ENCODE measurements at places on chromosomes 5 and 9.
A peak's percentile ranks its signal among the peaks of the same experiment; 100 is the strongest.

DNA sequence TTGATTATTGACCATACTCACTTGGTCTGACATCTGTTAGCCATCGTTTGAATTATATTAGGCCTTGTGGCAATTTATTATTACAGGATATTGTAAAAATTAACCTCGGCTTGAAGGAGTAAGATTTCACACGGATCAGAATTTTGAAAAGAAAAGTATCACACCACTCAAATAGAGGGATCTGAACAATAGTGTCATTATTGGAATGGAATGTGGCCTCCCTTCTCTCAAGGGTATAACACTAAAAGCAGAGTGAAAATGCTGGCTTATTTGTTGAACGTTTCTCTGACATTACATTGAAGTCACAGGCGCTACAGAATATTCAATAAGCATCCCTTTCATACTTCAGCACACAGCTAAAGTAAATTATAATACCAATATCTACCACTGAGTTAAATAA lies 509.3 kb downstream of the CTNND2 start:
- DNase-seq = no peak

DNA sequence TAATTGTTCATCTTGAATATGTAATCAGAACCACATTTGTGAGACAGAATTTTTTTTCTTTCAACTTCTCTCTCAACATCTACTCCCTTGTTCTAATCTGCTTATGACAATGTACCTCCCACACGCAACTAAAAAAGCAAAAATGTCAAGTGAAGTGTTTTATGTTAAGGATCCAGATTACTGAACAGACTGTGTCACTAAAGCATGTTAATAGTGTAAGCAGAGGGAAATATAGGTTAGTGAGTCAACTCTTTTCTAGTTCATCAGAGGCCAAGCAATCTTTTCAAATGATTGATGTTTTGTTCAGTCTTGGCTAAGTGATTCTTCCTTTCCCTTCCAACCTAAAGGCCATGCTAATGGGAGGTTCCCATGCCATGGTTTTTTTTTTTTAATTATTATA lies 34.7 kb upstream of the IDNK start:
- no peak for DNase-seq

DNA sequence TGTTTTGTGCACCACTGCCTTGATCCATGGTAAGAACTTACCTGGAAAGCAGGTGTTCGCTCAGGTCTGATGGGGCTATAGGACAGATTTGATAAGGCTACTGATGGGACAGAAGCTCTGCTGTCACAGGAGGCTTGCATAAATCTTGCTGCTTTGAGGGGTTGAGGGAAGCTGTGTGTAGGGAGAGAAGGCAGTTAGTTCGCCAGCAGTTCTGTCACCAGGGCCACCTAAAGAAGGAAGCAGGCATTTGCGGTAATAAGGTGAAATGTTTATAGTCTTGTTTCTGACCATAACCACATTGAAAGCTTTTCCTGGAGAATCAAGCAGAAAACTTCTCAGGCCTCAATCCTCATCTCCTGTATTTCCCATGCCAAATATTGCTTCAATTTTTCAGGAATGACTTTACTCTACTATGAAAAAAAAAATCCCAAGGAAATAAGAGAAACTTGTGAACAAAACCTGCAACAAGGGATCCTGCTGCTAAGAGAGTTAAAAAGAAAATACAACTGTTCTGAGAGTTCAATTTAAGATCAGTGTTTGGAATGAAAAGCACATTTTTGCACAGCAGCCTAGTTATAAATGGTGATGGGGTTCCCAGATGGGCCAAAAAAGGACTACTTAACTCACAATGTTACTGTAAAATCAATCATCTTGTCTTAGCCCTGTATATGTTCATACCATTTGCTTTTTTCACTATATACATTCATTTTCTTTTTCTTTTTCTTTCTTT lies 122.0 kb upstream of the RANBP3L start:
- no peak for DNase-seq

DNA sequence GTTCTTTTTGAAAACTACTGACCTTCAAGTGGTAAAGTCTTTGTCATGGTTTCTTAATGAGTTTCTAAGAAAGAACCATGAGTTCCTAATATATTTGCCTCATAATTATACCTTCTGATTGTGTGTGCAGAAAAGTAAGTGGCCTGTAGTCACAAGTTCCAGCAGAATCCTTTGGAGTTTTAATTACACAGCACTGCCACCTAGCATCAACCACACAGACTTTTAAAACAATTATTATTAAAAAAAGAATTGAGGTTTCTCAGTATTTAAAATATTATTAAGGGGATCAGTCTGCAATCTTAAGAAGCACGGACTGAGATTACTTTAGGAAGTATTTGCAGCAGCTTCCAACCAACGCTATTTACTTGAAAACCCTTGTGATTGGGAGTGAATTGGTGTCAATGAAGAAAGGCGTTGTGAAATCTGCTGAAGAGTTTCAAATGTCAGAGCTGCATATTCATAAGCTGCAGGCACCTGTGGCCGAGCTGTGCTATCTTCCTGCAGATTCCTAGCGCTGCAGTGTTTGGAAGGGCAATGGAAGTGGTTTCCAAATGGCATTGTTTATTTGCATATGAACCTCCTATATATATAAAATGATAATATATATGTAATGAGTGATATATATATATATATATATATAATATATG lies 1074.2 kb upstream of the WWC1 start:
- no peak for DNase-seq

DNA sequence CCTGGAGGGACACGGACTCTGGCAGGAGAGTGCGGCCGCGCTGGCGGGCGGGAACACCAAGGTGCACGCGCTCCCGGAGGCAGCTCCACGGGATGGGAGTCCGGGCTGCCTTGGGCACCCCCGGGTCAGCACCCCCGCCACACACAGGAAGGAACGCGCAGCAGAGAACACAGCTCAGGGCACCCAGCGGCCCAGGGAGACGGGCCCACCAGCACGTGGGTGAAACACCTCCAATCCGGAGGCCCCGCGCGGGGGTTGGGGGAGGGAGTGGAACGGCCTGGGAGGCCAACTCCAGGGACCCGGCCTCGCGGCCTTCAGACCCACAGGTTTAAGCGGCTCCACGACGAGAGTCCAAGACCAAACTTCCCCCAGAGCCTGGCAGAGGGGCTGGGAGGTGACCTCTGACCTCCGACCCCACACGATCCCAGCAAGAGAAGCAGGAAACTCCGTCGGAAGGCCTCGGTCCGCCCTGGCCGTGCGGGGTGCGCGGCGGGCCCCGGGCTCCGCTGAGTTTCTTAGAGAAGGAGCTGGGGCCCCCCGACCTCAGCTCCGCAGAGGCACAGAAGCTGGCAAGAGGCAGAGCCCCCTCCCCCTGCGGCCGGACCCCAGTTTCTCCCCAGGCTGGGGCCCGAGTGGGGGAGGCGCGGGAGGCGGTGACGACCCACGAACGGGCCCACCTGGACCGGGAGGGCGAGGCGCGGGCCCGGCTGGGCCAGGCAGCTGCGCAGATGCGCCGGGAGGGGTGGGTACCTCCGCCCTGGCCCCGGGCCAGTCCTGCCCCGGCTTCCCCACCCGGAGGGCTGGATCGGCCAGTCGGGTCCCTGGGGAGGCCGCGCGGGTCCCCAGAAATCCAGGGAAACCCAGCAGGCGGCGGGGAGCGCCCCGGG lies 851 bp downstream of the NACC2 start:
- DNase-seq = no peak

DNA sequence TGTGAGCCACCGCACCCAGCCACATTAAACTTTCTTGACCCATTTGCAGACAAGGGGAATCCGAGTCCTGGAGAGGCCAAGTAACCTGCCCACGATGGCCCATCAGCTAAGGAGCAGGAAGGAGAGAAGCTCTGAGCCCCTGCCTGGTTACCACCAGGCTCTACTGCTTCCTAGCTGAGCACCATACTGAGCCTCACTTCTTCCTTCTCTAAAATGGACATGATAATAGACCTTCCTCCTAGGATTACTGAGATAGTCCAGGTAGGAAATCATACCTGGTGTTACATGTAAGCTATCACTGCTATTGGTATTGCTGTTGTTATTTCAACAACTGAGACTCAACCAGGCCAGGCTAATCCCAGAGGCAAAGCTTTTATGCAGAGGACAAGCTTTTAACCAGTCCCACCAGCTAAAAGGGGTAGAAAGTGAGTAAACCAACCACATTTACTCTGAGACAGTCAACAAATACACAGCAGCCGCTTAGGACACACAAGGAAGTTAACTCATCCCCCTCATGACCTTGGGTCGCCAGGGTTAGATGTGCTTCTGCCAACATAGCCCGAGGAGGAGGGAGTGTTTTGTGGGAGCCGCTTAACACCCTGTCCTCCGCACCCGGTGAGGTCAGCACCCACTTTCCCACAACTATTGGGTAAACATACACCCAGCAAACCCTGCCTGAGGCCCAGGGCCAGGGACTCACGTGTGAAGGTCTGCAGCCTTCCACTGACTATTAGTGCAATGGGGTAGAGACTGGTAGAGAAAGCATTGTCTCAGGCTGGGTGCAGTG lies 20.6 kb upstream of the PTGES start:
- no peak for DNase-seq

GRCh38 chr5:80975065-80975464 lies 14.9 kb downstream of the RASGRF2 start:
- no peak for DNase-seq

- peak; percentile 8 for DNase-seq
These were observed 19.3 kb upstream of the CAMSAP1 start for GRCh38 chr9:135926402-135927194.

DNA sequence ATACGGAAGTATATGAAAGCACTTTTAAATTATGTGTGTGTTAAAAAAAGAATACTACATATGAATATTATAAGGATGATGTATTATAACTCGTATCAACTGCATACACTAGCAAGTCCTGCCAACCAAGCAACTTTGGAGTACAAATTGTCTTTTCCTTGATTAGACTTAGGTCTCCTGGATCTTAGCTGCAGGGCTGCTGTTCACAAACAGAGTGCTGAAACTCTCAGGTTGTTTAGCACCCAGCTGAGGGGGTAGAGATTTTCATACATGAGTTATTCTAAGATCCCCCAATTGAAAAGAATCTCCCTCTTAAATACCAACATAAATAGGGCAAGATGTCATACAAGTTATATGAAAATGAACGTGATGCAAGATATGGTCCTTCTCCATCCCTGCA lies 149.8 kb upstream of the TNC start:
- DNase-seq = no peak

DNA sequence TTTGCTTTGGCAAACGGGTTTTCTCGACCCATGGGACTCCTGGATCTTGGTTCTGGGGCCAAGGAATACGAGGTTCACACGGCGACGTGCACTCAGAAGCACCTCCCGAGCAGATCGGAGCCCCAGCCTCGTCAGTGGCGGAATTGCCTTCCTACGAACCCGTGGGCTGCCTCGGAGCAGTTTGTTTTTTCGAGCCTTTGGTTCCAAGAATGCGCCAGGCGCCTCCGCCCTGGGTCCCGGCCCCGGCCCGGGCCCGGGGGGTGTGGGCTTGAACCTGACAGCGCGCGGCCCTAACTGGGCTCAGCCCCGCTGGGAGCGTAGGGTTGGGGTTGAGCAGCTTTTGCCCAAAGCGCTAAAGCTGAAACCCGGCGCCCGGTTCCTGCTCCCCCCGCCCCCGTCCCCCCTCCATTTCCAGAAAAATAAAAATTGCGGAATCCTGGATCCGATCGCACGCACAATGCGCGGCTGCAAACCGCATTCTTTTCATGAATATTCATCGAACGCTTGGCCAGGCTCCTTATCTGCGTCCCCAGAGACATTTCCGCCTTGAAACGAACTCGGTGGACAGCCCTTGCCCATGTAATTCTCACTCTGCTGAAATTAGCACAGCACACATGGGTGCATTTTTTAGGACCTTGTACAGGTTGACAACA lies 1.0 kb downstream of the BASP1 start:
- DNase-seq = no peak

DNA sequence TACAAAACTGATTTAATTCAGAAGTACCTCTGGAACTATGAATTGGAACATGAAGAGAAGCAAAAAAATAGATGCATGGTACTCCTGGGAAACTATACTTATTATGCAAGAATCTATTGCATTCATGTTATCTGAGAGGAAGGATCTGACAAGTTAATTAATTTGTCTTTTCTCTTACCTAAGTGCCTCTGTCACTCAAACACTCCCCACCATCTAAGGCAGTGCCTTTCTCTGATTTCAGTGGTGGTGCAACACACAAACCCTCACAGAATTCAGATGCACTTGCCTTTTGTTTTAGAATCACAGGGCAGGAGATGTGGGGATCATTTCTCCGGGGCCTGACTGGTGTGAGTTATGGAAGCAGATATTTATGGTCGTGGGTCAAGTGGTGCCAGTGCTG lies 52.5 kb upstream of the C9orf72 start:
- DNase-seq = no peak

- DNase-seq = no peak
These were observed 247.0 kb downstream of the AOPEP start for GRCh38 chr9:94973451-94973941.

- no peak for DNase-seq
These were observed 76.7 kb upstream of the GDNF start for GRCh38 chr5:37916525-37916924.
